Activated CD8-positive, alpha-beta memory T cell treated with anti-CD3 and anti-CD28 coated beads, Interleukin-2, amount 10 ng/mL, durations not matched to agents 7 days and 5 days (primary cell): ENCODE measurements at places on chromosomes 2 and 18. TPM values are rescaled to one million over a fixed set of nuclear protein-coding genes. Genes with fewer than 3 reads are reported as not detected.

DNA sequence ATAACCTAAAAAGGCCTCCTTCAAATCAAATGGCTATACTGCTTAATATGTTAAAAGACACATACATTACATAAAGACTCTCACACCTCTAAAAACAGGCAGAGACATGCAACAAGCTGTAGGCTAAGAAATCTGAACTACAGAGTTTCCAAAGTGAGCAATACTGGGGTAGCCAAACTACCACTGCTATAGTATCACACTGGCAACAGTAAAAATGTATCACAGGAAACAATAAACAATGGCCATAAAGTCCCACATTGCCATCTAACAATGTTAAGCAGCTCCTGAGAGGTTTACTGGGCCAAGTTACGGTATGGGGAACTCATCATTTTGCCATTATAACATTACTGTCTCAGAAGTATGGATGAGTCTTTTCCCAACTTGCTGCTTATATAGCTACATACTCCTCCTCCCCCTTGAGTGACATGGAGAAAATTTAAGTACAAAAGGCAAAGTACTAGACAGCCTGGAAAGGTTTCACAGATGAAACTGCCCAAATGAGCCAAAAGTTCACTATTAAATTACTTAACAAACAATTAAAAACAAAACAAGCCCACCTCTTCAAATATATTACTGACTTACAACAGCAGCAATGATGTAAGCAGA, 50.3 kb downstream of the SS18 start:
- no peak for DNase-seq

DNA sequence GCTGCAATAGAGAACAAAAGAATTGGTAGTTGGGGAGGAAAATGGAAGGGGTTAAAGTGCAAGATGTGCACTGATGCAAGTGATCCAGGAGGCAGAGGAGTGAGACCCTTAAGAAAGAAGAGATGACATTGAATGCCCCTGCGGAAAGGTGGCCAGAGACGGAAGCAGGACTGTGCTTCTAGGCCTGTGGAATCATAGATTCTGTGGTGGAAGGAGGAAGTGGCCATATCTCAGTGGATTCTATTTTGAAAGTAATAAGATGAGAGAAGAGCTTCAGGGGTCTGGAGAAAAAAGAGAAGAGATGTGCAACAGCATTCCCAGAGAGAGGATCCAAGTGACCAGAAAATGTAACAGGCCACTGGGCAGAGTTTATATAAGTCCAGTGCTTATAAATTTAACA, 18.6 kb upstream of the GYPC start:
- no peak for DNase-seq

GRCh38 chr18:25244924-25245698, 106.9 kb downstream of the ZNF521 start:
- no peak for DNase-seq

- no peak for DNase-seq
Measured at GRCh38 chr2:160300203-160300602, 100.1 kb upstream of the ITGB6 start.

DNA sequence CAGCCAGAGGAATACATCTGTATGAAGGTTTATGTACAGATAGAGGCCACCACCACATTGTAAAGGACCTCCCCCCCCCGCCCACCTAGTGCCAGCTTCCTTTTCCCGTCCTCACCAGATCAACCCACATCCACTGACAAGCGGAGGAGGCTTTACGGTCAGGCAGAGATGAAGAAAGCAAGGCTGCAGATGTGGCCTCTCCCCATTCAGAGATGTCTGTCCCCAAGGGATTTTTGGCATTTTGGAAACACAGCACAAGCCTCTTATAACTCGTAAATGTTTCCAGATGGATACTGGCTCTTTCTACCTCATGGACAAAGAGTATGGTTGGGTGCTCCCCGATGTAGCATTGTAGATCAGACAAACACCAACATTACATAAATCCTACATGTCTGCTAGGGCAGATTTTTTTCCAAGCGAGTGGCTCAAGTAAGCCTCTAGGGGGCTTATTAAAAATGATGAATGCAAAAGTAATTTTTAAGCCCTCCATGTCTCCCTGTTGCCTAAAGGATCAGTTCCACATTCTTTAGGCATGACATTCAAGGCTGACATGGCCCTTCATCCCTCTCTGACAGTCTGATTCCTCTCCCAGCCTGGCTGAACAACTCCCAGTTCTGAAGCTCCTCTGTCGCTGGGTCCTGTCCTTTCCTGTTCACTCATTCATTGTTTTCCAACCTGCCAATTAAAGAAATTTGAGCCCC, 11.7 kb downstream of the VIT start:
- no peak for DNase-seq

Gene CROCC2
- not detected for total RNA-seq

Gene TMEM178A
- not detected for total RNA-seq

Gene MOGAT1
- not detected for total RNA-seq

Gene SLC5A6
- total RNA-seq: 47.9 TPM

Gene REG3A
- total RNA-seq: not detected
